ENCODE measurements at places on chromosomes 11 and 22.

DNA sequence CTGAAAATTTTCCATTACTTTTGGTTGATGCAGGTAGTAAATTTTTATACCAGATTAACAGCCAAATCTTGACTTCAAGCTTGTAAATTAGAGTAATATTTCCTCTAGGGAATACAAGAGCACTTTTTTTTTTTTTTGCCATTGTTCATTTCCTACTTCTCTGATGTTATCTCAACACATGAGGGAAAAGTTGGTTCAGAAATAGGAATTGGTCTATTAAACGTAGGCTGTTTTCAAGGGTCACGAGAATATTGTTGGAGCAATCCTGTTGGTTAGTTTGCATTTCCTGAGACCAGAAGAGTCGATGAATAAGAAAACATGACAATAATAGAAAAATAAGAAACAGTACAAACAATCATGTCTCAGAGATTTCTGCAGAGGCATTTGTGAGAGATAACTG is 453.9 kb upstream of the CCDC179 start:
- DNase-seq = no peak

GRCh38 chr11:80031014-80031600 is 590.3 kb upstream of the TENM4 start:
- DNase-seq = no peak

DNA sequence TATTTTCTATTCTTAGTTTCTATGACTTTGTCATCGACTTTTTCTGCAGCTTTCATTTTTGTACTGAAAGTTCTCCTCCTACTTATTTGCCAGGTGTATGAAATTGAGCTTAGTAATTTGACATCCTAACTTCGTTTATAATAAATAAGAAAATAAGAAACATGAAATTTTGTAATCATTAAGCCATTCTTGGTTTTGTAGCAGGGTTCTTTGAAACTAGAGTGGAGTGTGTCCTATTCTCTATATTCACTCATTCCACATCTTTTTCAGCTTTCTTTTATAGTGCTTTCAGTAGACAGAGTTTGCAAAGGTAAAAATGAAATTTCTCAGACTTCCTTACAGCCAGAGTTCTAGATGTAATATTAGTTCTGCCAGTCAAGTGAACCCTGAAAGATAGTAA is 47.8 kb downstream of the FANCF start:
- DNase-seq = no peak

DNA sequence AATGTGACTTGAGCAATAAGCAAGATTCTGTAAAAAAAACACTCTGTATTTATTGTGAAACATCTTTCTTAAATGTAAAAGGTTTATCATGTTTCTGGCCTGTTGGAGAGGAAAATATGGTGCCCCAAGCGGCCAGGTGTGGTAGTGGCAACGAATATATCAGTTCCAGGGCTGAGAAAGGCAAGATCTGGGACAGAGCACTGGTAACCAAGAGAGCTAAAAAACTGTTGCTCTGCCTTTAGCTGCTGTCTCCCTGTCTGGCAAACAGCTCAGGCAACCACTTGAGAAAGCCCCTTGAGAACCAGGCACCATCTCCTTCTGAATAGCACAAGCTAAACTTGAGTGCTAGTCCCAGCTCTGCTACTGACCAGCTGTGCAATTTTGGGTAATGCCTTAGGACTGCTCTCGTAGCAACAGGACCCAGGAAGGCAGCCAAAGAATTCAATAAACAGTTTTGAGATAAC is 129.9 kb downstream of the KCNC1 start:
- no peak for DNase-seq

DNA sequence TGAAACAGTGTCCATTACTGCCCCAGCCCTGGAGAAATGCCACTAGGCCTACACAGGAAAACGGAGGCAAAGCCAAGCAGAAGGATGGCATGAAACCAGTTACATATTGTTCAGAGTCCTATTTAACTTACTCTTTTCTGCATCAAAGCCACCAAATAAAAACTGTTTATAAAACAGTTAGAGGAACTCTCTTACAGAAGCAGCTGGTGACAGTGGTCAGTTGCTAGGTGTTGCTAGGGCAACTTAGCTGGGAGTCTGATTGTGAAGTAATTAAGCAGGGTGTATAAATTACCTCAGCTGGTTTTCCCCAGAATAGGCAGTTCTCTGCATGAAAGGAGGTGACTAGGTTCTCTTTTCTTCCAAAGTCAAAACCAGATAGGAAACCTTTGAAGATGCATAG is 115.6 kb upstream of the ZBED5 start:
- no peak for DNase-seq

DNA sequence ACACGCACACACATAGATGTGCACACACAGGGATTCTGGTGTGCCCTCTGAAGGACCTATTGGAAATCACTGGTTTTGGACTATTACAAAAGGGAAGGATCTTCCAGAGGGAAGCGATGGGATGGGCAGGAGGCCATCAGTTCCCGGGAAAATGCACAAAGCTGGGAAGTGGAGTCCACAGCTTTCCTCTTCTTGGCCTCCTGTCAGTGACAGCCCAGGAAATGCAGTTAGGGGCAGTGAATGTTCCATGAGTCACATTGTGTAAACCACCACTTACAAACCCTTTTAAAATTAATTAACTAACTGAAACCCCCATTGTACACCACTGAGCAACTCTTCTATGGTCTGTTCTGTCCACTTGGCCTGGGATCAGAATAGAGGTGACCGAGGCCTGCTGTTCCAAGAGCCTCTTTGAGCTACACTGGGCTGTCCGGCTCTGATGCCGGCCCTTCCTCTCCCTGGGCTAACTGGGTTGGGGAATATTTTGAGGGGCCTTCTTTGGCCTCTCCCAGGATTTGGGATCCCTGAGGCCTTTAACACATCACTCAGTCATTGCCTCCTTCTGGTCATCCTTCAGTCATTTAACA is 137.7 kb downstream of the FEZ1 start:
- DNase-seq = no peak

GRCh38 chr11:20599221-20600019 is at the start of gene SLC6A5:
SLC6A5 (plus strand) TSS chr11:20599608; CDS start chr11:20599673, 65 bp downstream.
- DNase-seq = no peak

GRCh38 chr11:121451178-121451985 is 732 bp upstream of the SORL1 start:
- no peak for DNase-seq

- no peak for DNase-seq
These were observed 148.0 kb downstream of the NTM start for GRCh38 chr11:131518305-131518838.

- DNase-seq = no peak
These were observed 140.8 kb downstream of the CCDC81 start for GRCh38 chr11:86515297-86516094.

- DNase-seq = no peak
These were observed at the start of gene SLC25A18 for GRCh38 chr22:17562906-17563870. SLC25A18 (plus strand) TSS chr22:17563498; CDS start chr22:17579945, 16,447 bp downstream.

GRCh38 chr22:47195156-47195483 is 432.7 kb downstream of the TBC1D22A start:
- DNase-seq = no peak

- DNase-seq = no peak
These were observed 9.4 kb downstream of the IGSF9B start for GRCh38 chr11:133947321-133947756.

- DNase-seq = no peak
These were observed 111.7 kb downstream of the NECTIN1 start for GRCh38 chr11:119617340-119617713.

- no peak for DNase-seq
These were observed 160.5 kb upstream of the TTC12 start for GRCh38 chr11:113153847-113154246.

- DNase-seq = no peak
These were observed 9.7 kb upstream of the MTMR2 start for GRCh38 chr11:95933594-95933993.

DNA sequence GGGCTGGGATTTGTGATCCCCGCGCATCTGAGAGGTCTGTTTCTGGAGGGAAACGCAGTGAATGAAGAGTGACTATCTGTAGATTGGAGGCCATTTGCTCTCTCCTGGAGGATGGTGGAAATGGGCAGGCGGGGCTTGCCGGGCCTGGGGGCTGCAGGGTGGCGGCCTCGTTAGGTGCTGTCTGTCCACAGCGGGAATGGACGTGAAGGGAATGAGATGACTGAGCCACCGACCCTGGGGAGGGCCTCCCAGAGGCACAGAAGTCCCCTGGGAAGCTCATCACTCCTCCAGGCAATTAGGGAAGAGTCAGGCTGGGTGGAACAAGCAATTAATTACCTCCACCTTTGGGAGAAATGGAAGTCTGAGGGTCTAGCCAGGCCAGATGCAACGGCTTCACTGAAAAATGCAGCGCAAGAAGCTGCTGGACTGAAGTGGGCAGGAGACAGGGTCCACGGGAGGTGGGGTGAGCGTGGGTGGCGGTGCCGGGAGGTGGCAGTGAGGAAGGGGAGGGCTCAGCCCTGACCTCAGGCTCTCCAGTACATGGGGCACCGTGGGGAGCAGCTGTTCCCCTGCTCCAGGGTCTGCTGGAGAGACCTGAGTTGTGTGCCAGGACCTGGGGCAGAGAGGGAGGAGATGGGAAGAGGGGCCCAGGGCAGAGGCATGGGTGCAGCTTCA is 524.5 kb downstream of the BRD1 start:
- DNase-seq = no peak

DNA sequence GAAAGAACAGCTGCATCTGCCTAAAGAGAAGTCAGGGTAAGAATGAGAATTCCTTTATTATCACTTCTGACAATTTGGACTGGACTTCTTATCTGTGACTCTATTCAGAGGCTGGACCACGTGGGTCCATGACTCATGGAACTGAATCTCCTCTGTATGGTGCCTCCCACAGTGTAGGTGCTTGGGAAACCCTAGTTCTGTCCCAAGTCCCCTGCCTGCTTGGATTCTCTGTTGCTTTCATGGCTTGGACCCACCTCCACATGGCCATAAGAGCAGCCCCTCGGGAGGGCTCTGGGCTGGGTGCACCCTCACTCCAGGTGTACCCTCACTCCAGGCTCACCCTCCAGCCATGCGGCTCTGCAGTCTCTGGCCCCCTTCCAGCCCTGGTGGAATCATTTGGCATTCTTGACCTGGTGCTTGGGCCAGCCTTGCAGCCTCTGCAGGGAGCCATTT is 153.4 kb downstream of the CACNA1I start:
- peak; percentile 5 for DNase-seq

DNA sequence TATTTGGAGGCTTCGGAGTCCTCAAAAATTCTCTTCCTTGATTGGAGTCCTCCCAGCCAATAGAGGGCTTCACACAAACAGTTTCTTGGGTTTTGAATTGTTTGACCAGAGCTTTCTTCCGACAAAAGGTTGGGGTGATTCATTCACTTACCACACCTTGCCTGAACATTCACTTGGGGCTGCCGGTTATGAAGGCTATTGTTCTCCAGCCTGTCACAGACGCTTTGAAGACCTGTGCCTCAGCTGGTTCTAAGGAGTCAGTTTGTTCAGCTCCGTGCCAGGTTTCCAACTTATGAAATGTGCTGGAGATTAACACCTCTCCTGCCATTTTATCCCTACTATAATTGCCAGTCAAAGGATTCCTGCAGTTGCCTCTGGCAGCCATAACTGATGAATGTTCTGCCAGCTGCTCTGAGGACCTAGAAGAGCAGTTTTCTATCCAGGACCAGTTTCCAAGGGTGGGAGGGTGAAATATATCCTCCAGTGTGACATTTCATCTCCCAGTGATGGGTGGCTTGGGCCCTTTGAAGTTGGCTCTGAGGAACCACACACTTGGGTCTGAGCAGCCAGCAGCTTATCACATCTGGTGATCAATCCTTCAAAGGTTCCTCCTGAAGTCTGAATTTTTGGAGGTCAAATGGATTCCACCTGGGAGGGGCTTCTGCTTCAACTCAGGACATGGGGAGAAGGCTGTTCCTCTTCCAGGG is 31.4 kb downstream of the LIMK2 start:
- DNase-seq = no peak

- no peak for DNase-seq
These were observed 177.9 kb downstream of the JRKL start for GRCh38 chr11:96567667-96568066.

GRCh38 chr22:47616396-47617020 is 854.1 kb downstream of the TBC1D22A start:
- no peak for DNase-seq

DNA sequence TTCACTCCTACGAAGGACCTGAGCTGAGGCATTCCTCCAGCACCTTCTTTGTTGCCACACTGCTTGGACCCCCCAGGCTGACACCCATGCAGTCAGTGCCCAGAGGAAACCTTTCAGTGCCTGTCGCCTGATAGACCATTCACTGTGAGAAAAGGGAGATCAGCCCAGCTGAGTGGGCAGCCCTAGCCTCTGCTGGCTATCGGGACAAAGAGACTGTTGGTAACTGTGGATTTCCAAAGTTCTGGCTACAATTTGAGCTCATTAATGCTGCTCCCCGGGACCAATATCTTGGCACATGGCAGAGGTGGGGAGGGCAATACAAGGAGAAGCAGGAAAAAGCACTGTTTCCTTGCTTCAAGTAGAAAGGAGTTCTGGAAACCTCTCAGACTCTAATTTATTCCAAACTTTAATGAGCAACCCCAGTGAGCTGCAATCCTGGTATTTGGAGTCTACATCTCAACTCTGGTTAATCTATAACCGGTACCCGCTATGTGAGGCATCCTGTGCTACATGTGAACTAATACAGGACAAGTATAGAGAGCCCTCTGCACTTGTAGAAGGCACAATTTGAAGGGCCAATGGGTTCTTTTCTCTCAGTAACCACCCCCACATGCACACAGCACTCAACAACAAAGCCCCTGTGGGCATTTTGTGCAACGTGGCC is 200.7 kb upstream of the NCAM1 start:
- no peak for DNase-seq

DNA sequence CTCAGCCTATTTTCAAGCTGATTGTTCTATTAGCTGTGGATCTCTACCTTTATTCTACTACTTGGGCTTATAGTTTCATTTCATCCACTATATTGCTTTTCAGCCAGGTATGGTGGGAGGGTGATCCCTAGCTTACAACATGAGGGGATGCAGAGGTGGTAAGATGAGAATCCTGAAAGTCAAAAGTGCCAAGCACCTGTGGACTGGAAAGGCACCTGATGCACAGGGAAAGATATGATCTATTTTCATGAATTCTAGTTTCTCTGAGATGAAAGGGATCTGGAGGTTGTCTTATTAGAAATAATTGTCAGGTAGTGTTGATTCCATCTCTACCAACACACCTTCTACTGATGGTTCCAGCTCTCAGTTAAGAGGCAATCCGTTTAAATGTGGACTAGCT is 21.6 kb upstream of the IL18BP start:
- no peak for DNase-seq
